Osteocyte (in vitro differentiated cells): ENCODE measurements at places on chromosomes 3 and 15. TPM values are rescaled to one million over a fixed set of nuclear protein-coding genes. Genes with fewer than 3 reads are reported as not detected.
A peak's percentile ranks its signal among the peaks of the same experiment; 100 is the strongest.

The DPPA4 gene
- 0.75 and 1.8 TPM in 2 replicates for total RNA-seq

The COPB2 gene
- 171 and 178 TPM in 2 replicates for total RNA-seq

The ADCY5 gene
- total RNA-seq, result 10.6 and 15.3 TPM in 2 replicates

- peak overlapping the region; percentile 14 for H3K4me3 ChIP-seq
- H3K27ac ChIP-seq, result peak overlapping the region; percentile 99
- peaks cover 64% of the 10 kb centered on the region for H3K36me3 ChIP-seq
- no peaks in the 10 kb centered on the region for H3K27me3 ChIP-seq
- no peak for DNase-seq
- H3K4me1 ChIP-seq, result peaks cover 98% of the 10 kb centered on the region
Observed at GRCh38 chr15:60373745-60374144, 24.0 kb downstream of the ANXA2 start.

DNA sequence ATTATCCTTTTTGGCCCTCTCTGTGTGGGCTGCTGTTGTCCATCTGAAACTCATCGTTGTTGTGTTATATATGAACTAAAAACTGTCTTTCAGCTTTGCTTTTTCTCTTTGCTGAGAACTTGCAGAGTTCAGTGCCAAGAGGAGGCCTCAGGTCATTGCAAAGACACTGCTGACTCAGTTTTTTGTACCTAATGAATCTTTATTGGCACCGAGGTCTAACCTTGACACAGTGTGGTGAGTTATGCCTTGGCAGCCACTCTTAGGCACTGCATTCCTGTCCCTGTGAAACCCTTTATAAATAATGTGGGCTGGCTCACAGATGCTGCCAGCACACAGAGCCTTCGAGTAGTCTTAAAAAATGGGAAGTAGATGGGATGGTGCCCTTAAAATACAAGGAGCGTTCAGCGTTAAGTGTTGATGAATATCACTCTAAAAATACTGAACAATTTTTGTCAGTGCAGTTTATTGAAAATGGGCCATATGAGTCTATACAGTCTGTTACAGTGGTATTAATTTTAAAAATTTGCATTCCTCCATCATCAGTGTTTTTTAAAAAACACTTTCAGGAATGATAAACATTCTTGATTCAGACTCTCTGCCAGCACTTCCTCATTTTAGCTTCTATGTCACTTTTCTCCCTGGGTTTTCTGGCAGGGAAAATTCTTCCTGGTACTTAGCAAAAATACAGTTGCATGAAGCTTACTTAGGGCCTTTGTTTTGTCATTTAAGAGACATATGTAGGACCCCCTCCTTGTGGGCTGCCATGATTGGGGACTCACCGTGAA, 234.1 kb downstream of the CACNA2D3 start:
- H3K4me1 ChIP-seq, result no peaks in the 10 kb centered on the region
- no peaks in the 10 kb centered on the region for H3K36me3 ChIP-seq
- H3K27ac ChIP-seq, result no peak overlapping the region
- no peak for DNase-seq

GRCh38 chr15:86620641-86621349, 541.1 kb downstream of the AGBL1 start:
- H3K27me3 ChIP-seq, result no peaks in the 10 kb centered on the region
- no peak for DNase-seq
- H3K4me3 ChIP-seq, result no peak overlapping the region
- no peak overlapping the region for H3K27ac ChIP-seq
- no peaks in the 10 kb centered on the region for H3K36me3 ChIP-seq
- H3K4me1 ChIP-seq, result no peaks in the 10 kb centered on the region

DNA sequence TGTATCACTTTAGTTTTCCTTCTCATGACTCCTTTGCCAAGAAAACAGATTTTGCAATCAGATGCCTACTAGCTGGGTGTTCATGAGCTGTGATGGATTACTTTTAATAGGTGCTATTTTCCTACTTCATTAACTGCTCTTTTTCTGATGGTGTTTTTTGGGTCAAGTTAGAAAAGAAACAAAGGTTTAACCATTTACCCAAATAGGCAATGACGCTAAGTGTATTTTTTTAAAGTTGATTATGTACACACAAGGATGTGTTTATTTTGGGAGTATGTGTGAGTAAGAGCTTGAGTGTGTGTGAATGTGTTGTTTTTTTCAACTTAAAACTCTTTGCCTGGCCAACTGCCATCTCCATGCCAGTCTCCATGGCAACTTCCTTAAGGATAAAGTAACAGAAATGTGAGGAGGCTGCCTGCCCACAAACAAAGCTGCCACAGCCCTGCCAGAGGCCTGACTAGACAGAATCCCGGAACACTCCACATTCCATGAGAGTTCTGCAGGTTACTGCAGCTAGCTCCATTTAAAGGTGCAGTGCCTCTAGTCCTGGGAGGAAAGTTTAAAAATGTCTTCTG, 215.6 kb upstream of the RBMS3 start:
- H3K36me3 ChIP-seq, result no peaks in the 10 kb centered on the region
- no peak overlapping the region for H3K4me3 ChIP-seq
- H3K27me3 ChIP-seq, result no peaks in the 10 kb centered on the region
- H3K27ac ChIP-seq, result peak overlapping the region; percentile 89

GRCh38 chr3:56556908-56557830, at the start of gene CCDC66:
CCDC66 (plus strand) TSS chr3:56557175; CDS start chr3:56557243, 68 bp downstream.
- DNase-seq, result peak; percentile 97
- H3K27ac ChIP-seq, result peak within 1 kb of the TSS; percentile 97
- peaks cover 32% of the 10 kb centered on the region for H3K27me3 ChIP-seq
- peak within 1 kb of the TSS; percentile 97 for H3K4me3 ChIP-seq

GRCh38 chr15:49721621-49722020, 100.8 kb downstream of the DTWD1 start:
- H3K36me3 ChIP-seq, result no peaks in the 10 kb centered on the region
- no peak overlapping the region for H3K4me3 ChIP-seq
- no peaks in the 10 kb centered on the region for H3K4me1 ChIP-seq
- DNase-seq, result no peak
- no peak overlapping the region for H3K27ac ChIP-seq

- H3K27ac ChIP-seq, result no peak overlapping the region
- peaks cover 4% of the 10 kb centered on the region for H3K36me3 ChIP-seq
- no peaks in the 10 kb centered on the region for H3K27me3 ChIP-seq
- no peak for DNase-seq
- H3K4me3 ChIP-seq, result no peak overlapping the region
- peaks cover 42% of the 10 kb centered on the region for H3K4me1 ChIP-seq
Observed at GRCh38 chr15:72511536-72511935, 37.4 kb downstream of the ARIH1 start.

DNA sequence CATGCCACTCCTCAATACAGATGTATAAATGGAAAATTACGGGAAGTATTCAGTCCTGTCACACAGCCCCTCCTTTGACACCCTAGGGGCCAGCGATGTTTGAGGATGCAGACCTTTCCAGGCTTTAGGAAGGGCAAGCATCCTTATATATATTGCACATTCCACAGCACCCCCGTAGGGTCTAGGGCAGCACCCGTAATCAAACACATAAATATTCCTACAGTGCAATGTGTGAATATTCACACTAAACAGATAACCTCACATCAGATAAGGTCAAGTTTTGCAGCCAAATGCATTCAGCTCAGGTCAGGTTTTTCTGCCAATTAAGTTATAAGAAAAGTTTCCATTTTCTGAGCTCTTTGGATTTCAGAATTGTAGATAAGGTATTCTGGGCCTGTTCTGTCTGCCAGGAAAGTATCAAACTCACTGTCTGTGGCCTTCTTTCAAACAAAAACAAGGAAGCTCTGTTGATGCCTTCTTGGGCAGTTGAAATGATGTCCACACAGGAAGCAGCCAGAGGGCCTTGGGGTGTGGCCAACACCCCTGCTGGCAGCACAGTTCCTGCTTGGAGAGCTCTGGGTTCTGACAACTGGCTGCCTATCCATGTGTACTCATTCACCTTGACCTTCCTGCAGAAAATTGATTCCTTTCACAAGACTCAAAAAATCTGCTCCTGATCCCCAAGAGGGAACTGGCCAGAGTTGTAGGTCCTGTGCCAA, 427.0 kb downstream of the NTRK3 start:
- no peaks in the 10 kb centered on the region for H3K36me3 ChIP-seq
- H3K27ac ChIP-seq, result no peak overlapping the region
- no peak for DNase-seq
- H3K4me3 ChIP-seq, result no peak overlapping the region
